ENCODE measurements at places on chromosomes 1 and 21. TPM values are rescaled to one million over a fixed set of nuclear protein-coding genes. Genes with fewer than 3 reads are reported as not detected.

GRCh38 chr21:33403786-33404585 is 773 bp downstream of the IFNGR2 start:
- no peak for DNase-seq

OLIG1 gene
- 0.27 TPM for total RNA-seq

C1orf141 gene
- not detected for total RNA-seq

- peak; percentile 81 for DNase-seq
Observed at GRCh38 chr1:34984793-34985608, at the start of gene TMEM35B. TMEM35B (minus strand) TSS chr1:34985347; CDS start chr1:34985305, 42 bp downstream.

DNA sequence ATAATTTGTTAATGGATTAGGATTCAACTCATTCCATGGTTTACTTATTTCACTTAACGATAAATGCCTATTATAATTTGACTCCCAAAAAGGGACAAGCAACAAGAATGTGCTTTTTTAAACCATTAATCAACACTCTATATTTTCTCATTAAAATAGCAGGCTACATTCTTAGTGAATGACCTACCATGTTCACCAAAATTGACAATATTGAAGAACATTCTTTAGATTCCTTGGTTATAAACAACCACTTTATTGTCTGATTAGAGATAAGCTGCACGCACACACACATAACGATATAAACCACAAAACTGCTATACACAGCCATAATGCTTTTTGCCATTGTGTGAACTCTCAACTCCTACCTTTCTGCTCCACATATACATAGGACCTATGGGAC is 75.4 kb upstream of the LRRC7 start:
- DNase-seq, result no peak

PDPN gene
- total RNA-seq, result not detected

DNA sequence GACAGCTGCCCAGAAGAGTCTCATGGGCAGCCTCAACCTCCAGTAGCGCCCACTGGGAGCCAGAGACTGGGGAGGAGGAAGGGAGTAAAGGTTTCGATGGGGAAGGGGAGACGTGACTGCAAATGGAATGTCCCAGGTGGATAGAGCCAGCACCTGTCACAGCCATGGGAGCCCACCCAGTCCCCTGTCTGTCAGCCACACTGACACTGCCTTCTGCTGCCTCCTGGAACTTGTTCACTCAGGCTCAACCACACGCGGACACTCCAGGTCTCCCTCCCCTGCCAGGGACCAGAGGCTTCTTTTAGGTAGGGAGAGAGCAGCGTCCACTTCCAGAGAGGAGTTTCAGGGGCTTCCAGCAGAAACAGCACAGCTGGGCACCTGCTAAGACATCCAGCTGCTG is 346.3 kb downstream of the NPHP4 start:
- DNase-seq, result no peak

DNA sequence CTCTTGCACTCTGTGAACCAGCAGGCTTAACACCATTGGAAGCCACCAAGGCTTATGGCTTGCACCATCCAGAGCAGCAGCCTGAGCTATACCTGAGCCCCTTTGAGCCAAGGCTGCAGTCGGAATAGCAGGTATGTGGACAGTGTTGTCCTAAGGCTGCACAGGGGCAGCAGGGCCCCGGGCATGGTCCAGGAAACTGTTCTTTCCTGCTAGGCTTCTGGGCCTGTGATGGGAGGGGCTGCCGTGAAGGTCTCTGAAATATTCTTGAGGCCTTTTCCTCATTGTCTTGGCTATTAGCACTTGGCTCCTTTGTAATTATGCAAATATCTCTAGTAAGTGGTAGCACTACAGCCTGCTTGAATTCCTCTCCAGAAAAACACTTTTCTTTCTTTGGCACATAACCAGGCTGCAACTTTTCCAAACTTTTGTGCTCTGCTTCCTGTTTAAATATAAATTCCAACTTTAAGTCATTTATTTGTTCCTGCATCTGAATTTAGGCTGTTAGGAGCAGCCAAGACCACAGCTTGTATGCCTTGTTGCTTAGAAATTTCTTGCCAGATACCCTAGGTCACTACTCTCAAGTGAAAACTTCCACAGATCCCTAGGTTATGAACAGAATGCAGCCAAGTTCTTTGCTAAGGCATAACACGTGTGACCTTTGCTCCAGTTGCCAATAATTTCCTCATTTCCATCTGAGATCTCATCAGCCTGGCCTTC is 5.2 kb downstream of the KRTAP20-4 start:
- no peak for DNase-seq

DNA sequence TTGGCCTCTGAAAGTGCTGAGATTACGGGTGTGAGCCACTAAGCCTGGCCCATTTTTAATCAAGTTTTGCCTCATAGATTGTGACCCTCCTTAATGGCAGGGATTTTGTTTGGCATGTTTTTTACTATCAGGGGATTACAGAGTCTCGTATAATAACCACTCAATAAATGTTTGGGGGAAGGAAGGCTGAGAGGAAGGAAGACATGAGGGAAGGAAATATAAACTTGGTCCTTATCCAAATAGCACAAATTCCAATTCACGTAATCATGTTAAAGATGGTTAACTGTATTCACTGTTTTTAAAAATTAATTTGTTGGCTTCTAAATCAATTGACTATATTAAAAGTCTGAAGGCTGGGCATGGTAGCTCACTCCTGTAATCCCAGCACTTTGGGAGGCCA is 30.9 kb upstream of the SERTAD4 start:
- no peak for DNase-seq

DNA sequence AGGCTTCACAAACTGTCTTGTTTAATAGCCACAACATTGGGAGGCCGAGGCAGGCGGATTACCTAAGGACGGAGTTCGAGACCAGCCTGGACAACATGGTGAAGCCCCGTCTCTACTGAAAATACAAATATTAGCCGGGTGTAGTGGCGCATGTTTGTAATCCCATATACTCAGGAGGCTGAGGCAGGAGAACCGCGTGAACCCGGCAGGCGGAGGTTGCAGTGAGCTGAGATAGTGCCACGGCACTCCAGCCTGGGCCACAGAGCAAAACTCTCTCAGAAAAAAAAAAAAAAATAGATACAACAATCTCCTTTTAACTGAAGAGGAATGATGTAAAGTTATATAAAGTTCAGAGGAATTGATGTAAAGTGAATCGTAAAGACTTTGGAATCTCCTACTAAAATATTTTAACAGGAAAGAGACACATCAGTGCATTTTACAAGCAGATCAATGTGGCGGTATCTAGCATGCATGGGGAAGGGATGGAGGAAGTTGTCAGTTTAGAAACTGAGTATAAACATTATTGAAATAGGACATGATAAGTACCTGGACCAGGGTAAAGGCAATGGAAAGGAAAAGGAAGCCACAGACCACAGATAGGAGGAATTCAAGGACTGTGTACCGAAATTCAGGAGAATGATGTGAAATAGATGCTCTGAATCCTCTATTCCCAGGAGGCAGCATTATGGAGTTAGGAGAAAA is 41.5 kb downstream of the PTPRC start:
- no peak for DNase-seq

MRAP gene
- not detected for total RNA-seq

DNA sequence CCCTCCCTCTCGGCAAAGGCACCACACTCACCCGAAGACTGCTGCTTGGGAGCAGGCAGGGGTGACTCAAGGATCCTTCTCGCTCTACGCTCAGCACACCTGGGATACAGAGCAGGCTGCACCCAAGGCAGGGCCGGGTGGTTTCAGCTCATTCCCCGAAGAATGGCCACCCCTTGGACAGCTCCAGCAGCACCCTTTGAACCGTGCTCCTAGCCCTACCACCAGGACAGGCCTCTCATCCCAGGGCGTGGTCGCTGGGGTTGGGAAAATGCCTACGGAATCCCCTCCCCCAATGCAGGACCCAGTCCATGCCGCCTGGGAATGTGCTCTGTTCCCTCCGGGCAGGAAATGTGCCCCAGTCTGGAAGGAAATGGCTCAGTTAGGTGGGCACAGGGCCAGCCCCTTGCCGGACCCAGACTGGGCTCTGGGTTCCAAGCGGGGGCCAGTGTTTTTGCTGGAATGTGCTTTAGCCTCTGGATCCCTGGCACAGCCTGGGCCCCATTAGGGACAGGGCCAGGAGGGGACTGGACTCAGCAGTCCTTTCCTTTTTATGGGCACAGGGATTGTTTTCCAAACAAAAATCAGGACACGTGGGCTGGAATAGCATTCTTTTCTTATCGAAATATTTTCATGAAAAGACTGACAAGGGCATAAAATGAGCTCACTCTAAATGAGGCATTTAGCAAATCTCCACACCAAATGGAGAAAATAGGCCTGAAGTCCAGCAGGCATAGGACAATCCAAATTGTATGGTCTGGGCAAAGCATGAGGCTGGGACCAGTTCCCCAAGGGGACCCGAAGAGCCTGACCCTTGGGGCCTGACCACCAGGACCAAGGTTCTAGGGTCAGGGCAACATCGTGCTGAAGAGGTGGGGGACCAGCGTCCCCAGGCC is 7.3 kb downstream of the TMEM82 start:
- no peak for DNase-seq

GRCh38 chr21:38760017-38760761 is 45.5 kb upstream of the ETS2 start:
- DNase-seq, result peak; percentile 81

NES gene
- under 0.01 TPM for total RNA-seq

HAO2 gene
- not detected for total RNA-seq

- no peak for DNase-seq
Observed at GRCh38 chr1:151144474-151145303, 1.7 kb downstream of the SEMA6C start.
